ENCODE measurements at places on chromosomes 1 and 21.

DNA sequence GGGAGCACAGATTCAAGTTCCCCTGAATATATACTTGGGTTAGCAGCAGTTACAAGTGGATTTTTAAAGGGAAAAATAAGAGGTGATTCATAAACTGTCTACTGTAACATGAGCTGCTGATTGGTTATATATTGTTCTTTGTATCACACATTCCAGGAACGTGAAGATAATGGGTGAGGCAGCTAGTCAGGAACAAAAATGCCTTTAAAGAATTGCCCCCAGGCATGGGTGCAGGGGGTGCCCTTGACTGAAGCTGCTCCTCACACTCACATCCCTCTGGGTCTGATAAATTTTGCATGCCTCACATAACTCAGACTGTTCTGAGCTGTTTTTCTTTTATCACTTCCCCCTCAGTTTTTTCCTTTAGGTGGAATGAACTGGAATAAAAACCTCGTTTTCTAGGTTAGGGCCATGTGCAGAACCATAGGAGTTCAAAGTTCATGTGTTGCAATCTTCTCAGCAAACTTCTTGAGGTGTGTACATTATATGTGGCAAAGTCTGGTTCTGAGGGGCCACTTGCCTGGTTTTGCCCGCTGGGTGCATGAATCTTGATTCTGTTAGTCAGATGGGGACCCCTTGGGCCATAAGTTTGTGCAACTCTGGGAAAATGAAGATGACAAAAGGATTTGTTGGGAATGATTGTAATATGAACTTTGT lies 21.1 kb downstream of the TBX19 start:
- no peak for DNase-seq

DNA sequence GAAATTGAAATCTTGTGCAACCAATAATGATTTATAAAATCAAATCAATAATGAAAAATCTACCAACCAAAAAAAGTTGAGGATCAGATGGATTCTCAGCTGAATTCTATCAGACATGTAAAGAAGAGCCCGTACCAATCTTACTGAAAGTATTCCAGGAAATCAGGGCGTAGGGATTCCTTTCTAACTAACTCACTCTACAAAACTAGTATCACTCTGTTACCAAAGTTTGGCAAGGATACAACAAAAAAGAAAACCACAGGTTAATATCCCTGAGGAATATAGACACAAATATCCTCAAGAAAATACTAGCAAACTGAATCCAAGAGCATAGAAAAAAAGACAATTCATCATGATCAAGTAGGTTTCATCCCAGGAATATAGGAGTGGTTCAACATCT lies 52.8 kb upstream of the ADGRL4 start:
- no peak for DNase-seq

DNA sequence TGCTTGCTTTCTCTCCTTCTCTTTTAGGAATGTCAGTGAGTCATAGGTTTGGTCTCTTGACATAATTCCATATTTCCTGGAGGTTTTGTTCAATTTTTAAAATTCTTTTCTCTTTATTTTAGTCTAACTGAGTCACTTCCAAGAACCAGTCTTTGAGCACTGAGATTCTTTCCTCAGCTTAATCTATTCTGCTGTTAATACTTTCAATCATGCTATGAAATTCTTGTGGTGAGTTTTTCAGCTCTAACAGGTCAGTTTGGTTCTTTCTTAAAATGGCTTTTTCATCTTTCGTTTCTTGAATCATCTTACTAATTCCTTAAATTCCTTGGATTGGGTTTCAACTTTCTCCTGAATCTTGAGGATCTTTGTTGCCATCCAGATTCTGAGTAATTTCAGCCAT lies 321.0 kb downstream of the PTBP2 start:
- DNase-seq: no peak

DNA sequence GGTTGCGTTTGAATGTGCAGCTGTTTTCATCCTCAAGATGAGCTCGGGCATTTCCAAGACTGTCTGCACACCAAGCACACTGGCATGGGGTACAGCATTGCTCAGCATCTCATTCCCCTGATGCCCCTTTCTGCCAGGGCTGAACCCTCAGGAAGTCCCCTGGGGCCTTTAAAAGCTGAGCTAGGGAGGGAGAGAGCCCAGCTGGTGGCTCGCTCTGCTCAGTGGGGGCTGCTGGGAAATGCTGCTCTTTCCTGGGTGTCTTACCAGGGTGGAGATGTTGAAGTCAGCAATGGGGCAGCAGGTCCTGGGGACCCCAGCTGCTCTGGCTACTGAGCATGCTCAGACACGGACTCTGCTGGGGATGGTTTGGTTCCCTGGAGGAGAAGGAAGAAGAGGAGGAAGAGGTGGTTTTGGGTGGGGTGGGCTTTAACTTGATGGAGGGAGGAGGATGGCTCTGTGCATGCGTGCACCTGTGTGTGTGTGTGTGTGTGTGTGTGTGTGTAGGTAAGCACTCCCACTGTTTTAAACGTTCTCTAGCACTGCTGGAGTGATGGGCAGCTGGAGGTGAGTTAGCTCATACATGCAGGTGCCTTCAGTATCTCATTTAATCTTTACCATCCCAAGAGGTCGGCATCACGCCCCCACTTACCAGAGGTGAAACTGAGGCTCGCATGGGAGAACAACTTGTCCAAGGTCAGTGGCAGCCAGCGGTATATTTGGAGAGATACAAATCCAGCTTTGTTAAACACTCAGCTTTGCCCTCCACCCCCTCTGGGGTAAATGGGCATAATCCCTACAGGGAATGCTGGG lies 40.9 kb downstream of the ACTL8 start:
- no peak for DNase-seq

DNA sequence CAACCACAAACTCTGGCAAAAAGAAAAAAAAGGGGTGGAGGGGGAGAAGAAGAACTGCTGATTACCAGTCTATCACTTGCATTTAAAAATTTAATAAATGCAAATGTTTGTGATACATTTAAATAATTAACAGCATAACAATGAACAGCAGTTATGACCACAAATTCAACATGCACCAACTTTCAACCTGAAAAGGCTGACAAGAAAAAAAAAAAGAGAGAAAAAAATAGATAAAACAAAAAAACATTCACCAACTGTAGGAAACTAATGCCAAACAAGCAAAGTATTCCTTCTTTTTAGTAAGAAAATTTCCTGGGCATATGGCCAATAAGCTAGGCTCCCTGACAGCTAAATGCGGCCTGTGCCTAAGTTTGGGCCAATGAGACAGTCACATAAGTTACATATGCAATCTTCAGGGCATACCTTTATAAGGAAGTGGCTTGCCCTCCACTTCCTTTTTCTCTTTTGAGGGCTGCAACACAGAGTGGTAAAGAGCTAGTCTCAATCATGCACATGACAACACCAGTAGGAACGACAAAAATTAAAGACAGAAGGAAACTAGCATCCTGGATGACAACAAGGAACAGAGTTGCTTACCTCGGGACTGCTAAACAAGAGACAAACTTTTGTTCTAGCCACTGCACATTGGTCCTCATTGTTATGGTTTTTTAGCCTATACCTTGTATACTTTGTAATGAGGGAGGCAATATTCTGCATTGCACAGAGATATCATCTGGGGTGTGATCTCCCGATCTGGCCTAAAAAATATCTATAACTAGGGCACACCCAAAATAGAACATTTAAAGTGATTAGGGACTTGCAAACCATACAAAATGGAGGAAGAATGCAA lies 24.2 kb upstream of the PHTF1 start:
- peak; percentile 69 for DNase-seq

DNA sequence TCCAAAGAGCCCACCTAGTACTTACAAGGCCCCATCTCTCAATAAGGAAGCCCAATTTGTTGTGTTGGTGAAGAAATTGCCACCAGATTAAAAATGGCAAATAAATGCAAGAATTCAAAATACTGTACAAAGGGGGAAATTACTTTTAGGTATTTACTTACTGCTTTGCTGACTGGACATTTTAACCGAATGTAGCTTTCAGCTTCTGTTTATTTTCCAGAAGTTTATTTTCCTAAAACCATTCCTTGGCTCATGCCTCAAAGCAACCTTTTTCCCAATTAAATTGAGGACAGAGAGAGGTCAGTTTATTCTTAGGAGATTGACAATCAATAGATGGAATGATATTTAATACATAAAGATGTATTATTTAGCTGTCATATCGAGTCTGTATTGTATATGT lies 47.6 kb upstream of the H6PD start:
- DNase-seq: no peak

- DNase-seq: peak; percentile 82
Measured at GRCh38 chr1:32372149-32372756, 9.9 kb downstream of the TSSK3 start.

DNA sequence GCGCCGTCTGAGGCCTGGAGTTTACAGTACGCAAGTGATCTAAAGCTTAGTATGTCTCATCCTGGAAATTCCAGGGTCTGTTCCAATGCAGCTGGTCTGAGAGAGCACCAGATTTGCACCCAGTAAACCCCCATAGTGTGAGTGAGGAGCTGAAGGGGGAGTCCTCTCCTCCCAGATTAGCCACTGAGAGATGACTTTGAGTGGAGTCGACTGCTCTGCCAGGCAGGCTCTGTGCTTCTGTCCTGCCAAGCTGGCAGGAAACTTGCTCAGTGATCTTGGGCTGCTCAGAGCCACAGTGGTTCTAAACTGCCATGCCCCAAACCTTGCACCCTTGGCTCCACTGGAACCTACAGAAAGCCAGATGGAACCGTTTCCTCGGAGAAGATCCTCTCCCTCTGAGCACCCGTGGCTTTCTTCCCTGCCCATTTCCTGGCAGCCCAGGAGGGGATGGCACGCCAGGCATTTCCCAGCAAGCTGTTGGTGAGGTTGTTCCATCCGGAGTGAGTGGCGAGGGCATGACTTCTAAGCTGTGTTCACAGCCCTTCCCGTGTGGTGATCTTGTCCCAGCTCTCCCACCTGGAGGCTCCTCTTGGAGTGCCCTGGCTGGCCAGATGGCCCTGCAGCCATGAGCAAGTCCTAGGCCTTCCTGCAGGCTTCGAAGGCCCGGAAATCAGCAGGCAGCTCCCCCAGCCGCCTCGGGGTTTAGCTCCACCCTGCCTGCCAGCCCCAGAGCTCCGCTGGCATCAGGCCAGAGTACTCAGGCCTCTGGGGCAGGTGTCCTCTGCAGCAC lies 125.9 kb upstream of the VAMP3 start:
- DNase-seq: no peak

DNA sequence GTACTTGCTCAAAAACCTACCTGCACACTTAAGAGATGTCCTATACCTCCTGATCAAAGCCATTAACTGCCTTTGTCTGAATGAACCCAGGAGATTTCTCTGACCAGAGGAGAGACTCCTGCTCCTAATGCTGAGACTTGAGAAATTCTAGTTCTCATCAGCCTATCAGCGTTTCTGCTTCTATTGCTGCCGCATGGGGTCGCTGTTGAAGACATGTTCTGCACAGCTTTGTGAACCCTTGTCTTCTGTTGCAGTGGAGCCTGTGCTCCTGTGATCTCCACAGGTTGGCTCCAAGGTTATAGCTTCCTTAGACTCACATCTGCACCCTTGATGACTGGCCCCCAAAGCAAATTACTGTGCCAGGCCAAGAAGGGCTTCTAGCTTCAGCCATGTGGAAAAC lies 40.2 kb downstream of the EDN2 start:
- DNase-seq: no peak

DNA sequence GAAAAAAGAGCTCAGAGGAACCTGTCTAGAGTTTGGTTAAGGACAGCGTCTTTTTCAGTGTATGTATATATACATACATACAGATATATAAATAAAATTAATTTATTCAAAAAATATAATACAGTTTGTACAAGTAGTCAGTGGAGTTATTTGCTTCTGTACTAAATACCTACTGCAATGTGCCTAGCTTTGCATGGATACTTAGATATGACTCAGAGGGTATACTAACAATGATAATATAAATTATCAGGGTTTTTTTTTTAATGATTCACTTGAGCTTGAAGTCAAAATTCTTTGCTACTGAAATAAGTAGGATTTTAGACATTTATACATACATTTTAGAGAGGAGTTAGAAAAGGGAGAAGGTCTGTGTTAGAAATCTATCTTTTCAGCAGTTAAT lies 117.9 kb downstream of the PHTF1 start:
- DNase-seq: no peak

GRCh38 chr1:239537795-239538194 lies 151.4 kb downstream of the CHRM3 start:
- no peak for DNase-seq

- DNase-seq: no peak
Measured at GRCh38 chr1:155183775-155184221, 10.1 kb downstream of the TRIM46 start.

DNA sequence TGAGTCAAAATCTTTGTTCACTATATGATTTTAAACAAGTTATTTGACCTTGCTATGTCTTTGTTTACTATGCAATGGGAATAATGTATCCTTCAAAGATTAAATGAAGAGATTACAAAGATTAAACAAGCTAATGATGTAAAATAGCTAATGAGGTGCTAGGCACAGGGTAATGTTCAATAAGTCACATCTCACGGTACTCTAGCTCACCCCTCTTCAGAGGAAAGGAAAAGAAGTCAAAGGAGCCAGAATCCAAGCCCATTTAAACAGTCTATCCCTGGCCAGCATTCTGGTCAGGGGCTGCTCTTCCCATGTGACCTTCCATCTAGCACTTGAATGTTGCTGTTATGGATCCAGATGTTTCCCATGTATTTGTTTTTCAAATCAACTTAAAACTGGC lies 412.4 kb upstream of the CAMK1G start:
- no peak for DNase-seq

DNA sequence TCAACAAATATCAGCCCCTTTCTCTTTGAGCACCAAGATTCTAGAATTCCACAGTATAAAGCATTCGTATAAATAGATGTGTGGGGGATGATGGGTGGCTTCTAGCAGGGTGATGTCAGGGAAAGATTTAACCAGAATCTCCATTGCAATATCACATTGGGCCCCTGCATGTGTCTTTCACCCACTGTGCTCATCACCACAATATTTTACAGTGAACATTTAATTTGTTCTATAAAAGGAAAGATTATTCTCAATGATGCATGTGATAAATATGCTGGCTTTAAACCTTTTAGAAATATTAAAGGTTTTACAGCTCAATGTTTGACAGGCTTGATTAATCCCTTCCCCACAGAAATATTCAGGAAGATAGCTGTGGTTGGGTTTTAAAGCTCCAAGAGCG lies 457.8 kb upstream of the DAB1 start:
- DNase-seq: no peak

DNA sequence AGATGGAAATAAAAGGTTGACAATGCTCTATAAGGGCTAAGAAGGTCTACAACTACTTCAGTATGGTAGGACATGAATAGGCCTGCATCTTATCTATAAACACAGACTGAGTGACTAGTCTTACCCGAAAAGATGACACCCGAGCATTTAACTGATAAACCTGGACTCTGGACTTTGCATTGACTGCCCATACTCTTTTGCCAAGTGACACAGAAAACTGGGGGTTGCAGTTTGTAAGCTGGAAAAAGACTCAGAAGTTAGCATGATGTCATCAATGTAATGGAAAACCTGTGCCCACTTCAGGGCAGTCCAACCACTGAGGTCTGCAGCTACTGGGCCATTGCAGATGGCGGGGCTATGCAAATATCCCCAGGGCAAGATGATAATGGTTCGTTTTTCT lies 258.3 kb upstream of the NEGR1 start:
- no peak for DNase-seq

DNA sequence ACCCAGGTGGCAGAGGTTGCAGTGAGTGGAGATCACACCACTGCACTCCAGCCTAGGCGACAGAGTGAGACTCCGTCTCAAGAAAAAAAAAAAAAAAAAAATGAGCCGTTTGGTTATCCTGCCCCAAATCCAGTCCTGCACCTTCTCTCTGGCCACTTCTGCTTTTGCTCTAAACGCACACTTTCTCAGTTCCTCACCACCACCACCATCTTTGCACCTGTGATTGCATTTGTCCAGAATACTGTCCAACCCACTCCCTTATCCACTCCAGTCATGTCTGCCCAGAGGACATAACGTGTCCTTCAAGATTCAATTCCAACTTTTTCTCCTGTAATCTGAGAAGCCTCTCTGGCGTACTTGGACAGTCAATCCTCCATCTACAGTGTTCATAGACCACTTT lies 2.2 kb upstream of the NEK2 start:
- DNase-seq: no peak

Measured in activated naive CD4-positive, alpha-beta T cell treated with anti-CD3 and anti-CD28 coated beads, Interleukin-2, amount 10 ng/mL, durations not matched to agents 7 days and 5 days (primary cell).